ENCODE measurements at places on chromosomes 1 and 21.
A peak's percentile ranks its signal among the peaks of the same experiment; 100 is the strongest.

- no peak for DNase-seq
These were observed 123.0 kb downstream of the TIAM1 start for GRCh38 chr21:31221043-31221442.

GRCh38 chr1:1299686-1300351 is 7.9 kb downstream of the ACAP3 start:
- no peak for DNase-seq

GRCh38 chr1:8092657-8093056 is 66.5 kb upstream of the ERRFI1 start:
- DNase-seq, result no peak

- no peak for DNase-seq
These were observed 71.4 kb upstream of the ZBTB40 start for GRCh38 chr1:22380024-22380785.

GRCh38 chr1:248891758-248892157 is 14.3 kb upstream of the PGBD2 start:
- DNase-seq, result no peak

- no peak for DNase-seq
These were observed 1.4 kb upstream of the SPATA1 start for GRCh38 chr1:84504580-84505492.

DNA sequence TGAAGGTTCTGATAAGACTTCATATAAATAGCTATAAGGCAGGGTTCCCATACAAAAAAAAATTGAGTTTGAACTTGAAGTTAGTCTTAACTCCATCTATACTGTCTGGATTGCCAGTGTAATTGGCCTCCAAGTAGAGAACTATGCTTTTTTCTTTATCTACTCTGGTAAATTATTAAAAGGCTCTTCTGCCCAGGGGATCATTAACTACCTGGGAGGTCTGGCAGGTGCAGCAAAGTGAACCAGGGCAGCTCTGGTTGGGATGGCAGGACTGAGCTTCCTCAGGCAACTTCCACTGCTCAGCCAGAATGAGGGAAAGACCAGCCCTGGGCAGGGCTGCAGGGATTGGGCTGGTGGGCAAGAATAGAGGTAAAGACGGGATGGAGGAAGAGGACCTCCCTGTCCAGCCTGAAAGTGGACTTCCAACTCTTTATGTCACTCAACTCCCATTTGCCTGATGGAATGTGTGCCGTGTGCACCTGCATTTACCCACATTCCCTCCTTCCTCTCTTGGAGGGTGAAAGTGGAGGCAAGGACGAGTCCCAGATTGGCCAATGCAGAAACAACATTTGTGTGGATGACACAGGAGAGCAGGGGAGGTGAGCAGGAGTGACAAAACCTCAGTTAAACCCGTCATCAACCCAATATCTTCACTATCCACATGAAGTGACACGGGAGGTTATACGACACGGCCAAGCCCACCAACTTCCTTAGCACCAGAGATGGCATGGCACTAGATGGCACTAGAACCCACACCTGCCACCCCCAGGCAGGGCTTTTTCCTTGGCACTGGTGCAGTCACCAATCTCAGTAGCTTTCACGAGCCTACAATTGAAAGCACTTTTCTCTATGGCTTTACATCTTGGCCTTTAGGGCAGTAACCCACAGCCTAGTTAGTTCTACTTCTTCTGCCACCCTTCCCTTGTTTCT is 25.2 kb downstream of the CCN1 start:
- DNase-seq, result no peak

DNA sequence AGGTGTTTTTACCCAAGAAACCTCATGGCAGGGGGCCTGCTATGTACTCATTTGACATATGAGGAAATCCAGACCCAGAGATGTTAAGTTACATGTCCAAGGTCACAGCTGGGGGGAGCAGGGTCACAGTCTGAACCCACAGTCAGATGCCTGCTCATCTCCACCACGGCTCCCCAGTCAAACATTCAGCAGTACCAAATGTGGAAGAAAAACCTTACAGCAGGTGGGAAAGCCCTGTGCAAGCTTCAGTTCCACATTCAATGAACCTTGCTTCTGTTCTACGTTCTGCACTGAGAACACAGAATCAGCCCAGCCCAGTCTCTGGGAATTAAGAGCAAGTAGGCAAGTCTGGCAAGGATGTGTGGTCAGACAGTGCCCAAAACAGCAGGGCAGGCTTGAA is 35.2 kb downstream of the LRP8 start:
- no peak for DNase-seq

GRCh38 chr1:172487550-172487949 is 43.7 kb upstream of the PIGC start:
- no peak for DNase-seq

- no peak for DNase-seq
These were observed at the start of gene HIVEP3 for GRCh38 chr1:41918450-41919043. Gene HIVEP3, minus strand, starts transcription at chr1:41918922.

DNA sequence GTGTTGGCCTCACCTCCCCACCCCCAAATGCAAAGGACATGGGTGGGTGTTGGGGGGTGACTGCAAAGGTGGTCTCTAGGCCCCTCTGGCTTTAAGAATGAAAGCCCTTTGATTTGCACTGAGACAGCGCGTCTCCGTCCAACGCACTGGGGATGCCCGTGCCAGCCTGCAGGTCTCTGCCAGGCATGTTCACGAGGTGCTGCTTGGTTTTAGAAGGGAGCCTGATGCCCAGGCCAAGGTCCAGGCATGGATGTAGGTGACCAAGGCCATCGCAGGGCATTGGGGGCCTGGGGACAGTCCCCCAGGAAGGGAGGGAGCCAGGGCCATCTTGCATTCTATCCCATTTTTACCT is 363.6 kb upstream of the VAMP3 start:
- no peak for DNase-seq

DNA sequence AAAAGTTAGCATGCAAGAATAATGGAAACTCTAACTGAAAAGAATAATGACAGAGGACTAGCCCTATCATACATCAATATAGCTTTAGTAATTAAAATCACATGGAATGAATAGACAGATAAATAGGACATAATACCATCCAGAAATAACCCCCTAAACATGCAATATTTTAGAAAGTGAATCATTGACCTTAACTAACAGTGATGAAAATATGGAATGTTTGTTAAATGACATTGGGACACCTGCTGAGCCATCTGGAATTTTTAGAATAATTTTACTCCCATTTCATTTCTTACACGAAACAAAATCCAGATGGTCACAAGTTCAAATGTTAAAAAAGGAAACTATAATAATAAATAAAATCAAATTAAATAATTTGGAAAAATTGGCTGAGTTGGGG is 53.1 kb upstream of the FMO3 start:
- no peak for DNase-seq

GRCh38 chr1:13823126-13823880 is 123.3 kb downstream of the PRDM2 start:
- no peak for DNase-seq

DNA sequence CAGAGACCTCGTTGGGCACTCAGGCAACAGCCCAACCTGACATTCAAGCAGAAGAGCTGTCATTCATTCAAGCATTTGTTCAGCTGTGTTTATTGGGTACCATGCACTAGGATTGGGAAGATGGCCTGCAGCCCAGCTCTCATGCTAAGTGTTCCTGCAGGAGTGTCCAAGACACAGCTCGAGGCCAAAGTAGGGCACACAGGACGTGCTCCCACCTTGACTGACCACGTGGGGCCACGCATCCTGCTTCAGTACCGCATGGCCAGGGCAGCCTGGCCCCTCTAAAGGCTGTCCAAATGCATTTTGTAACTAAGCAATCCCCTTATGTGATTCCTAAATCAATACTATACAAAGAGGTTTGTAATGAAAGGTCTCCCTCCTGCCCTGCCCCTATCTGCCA is 9.7 kb downstream of the PYCR2 start:
- no peak for DNase-seq

- no peak for DNase-seq
These were observed 37.0 kb downstream of the MAN1C1 start for GRCh38 chr1:25653558-25653957.

- DNase-seq, result no peak
These were observed 20.8 kb downstream of the HYI start for GRCh38 chr1:43432907-43433306.

DNA sequence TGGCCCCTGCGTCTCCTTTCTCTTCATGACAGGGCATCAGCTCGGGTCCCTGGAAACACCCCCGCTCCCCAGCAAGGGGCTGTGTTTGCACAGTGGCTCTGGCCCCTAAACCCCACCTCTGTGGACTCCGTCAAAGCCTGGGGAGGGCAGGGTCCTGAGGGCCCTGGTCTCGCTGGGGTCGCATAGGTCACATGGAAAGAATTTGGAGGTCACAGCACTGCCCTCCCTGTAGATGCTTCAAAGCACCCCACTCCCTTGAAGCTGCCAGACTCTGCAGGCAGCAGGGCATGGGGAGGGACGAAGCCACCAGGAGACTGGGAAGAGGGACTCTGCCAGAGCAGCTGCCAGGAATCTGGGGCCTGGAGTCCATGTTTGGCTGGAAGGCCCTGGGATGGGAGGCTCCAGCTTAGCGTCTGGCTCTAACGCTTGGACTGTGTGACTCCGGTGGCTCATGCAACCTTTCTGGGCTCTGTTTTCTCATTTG is 36.6 kb upstream of the ECE1 start:
- DNase-seq, result no peak

DNA sequence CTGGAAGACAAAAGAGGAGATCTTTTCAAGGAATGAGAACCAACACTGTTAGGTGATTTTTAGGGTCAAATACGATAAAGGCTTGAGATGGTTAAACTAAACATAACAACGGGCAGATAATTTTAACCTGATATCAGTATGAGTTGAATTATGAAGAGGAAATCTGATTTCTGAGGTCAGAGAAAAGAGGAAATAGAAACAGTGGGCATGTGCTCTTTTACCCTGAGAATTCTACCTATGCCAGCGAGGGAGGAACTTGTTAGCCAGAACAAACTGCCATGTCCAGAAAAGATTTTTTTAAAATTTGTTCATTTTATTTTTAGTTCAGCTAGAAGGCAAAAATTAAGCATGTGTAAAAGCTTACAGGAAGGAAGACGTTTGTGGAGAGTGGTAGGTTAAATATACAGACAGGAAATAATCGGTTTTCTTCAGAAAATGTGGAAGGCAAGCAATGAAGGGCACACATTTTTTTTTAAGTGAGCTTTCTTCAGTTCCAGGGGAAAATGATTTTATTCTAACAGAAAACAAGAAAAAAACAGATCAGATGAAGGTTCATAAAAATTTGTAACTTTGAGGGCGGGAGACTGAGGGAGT is 1745.3 kb downstream of the MRPL39 start:
- DNase-seq, result no peak

GRCh38 chr21:45818276-45818903 is 163.2 kb upstream of the COL6A1 start:
- DNase-seq, result no peak

GRCh38 chr21:22855581-22855980 is 1857.4 kb downstream of the NCAM2 start:
- DNase-seq, result no peak

- DNase-seq, result no peak
These were observed 202.3 kb upstream of the B3GALT2 start for GRCh38 chr1:193388683-193389082.

DNA sequence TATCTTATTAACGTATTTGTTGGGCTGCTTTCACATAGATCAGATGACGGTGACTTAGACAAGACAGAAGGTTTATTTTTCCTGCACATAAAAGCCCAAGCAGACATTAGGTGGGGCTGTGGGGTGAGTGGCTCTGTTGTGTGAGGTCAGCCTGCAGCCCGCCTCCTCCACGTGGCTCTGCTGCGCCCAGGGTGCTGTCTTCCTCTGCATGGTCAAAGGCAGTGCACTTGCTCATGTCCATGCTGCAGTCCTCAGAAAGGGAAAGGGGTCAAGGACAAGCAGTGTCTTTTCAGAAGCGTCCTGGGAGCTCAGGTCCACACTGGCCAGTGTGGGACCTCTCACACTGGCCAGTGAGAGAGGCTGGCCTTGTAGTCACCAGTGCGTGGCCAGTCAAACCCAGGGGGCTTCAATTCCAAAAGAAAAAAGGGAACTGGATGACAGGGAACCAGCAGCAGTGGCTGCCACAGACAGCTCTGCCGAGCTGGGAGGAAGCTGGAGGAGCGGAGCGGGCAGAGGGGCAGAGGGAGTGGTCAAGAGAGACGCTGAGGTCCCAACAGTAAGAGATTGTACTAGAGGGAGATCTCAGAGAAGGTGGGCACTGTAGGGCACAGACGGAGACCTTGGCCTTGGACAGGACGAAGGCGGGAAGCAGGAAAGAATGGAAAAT is 35.9 kb upstream of the SLC45A1 start:
- no peak for DNase-seq

DNA sequence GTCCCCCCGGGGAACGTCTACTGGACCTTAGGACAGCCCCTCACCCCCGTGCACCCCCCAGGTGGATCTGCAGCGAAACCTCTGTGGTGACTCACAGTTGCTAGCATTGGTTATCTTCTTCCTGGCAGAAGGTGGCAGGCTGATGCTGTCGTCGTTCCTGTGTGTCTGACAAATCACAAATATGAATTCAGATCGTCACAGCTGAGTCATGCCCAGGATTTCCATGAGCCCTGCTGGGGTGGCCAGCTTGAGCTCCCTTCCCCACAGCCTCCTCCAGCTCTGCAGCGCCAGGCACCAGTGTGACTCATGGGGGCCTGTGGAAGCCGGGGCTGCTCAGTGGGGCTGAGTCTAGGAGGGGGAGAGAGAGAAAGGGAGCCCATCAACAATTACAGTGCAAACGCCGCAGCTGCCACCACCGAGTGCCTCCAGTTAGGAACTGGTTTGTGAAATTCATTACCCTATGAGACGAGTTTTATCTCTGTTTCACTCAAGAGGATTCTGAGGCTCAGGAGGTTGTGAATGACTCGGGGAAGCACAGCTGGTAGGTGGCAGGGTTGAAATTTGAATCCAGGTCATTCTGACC is 197.9 kb downstream of the DYRK1A start:
- DNase-seq, result peak; percentile 63

DNA sequence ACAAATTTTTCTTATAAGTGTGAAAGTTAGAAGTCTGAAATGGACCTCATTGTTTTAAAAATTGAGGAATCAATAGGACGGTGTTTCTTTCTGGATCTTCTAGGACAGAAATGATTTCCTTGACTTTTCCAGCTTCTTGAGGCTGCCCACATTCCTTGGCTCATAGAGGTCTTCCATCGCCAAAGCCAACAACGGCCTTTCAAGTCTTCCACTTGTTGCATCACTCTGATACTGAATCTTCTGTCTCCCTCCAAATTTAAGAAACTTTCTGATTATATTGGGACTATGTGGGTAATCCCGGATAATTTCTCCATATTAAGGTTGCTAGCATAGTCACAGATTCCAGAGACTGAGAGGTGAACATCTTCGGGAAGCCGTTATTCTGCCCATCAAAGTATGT is 595.4 kb upstream of the ADAMTS5 start:
- no peak for DNase-seq

GRCh38 chr1:184965944-184966860 is 8.1 kb downstream of the NIBAN1 start:
- no peak for DNase-seq

DNA sequence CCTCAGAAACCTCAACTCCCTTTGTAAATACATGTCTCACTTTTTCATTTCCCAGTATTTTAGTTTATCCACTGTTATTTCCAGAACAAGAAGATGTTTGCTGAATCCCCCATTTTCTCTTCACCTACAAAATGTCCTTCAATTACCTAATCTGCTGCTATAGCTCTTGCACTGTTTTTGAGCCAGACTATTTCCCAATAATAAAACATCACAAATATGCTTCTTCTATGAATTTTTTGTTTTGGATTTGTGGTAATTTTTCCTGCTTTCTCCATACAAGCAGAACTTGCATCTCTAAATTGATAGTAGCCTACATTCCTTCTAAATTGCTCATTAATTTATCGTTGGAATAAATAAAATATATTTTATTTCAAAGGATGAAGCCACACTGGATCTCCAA is 199.6 kb upstream of the C1orf87 start:
- DNase-seq, result no peak
